ENCODE measurements at places on chromosomes 3 and 15.

DNA sequence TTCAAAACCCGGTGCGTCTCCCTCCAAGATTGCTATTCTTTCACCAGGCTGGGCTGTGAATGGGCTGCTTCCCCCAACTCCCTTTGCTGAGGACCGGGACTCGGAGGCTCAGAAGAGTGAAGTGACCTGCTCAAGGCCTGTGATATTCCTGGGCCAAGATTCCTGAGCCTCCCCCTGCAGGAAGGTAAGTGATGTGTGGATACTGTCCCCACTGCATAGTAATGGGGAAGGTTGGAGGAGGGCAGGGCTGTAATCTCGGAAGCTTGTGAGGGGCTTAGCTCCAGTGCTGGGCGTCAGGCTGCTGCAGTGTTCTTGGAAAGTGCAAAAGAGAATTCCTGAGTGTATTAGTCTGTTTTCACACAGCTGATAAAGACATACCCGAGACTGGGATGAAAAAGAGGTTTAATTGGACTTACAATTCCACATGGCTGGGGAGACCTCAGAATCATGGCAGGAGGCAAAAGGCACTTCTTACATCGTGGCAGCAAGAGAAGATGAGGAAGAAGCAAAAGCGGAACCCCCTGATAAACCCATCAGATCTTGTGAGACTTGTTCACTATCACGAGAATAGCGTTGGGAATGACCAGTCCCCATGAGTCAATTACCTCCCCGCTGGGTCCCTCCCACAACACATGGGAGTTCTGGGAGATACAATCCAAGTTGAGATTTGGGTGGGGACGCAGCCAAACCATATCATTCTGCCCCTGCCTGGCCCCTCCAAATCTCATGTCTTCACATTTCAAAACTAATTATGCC is 67.6 kb downstream of the EFCAB12 start:
- no peak for DNase-seq

- DNase-seq, result no peak
Measured at GRCh38 chr15:56272454-56272853, 28.8 kb upstream of the RFX7 start.

- DNase-seq, result no peak
Measured at GRCh38 chr15:28974142-28974541, 88.4 kb downstream of the APBA2 start.

GRCh38 chr3:134956395-134956794 is 161.3 kb downstream of the EPHB1 start:
- DNase-seq, result no peak

DNA sequence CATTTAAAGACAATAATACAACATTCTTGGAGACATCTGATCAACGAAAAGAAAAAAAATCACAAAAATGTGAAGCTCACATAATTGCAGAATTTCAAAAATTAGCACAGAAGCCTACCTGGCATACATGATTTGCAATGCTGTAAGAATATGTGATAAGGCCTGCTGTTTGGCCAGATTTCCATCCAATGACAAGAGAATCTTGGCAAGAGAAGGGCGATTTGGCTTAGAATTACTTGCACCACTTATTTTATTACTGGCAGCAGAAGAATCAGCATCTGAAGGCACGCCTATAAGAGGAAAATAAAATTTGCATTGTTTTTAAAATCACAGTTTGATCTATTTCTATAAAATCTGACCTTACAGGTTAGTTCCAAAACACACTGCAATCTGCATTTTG is 70.3 kb upstream of the OCA2 start:
- no peak for DNase-seq

DNA sequence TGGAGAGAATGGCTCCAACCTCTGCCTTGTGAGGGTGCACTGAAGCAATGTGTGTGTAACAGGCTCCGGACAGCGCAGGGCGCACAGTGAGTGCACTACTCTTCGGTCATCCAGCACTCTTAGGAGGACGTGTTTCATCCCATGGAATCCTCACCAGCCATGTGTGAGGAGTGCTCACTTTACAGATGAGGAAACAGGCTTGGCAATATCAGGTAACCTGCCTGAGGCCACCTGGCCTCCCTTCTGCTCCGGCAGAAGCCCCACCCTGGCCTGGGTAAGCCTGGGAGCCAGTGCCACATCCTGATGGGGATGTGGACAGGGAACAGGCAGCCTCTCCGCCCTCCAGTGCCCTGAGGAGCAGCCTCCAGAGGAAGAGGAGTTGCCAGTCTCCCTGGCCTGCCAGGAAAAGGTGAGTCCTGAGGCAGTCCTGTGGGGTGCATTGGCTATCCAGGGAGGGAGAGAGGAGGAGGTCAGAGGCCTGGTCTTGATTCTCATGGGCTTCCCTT is 39.4 kb upstream of the LIMD1 start:
- no peak for DNase-seq

All from BE2C (cell line).